Stimulated activated naive CD8-positive, alpha-beta T cell treated with anti-CD3 and anti-CD28 coated beads, Interleukin-15, amount 100 ng/mL, for 72 hours (primary cell): ENCODE measurements at places on chromosomes 5 and 9.

- no peak for DNase-seq
Observed at GRCh38 chr5:66646570-66646969, 50.4 kb downstream of the MAST4 start.

DNA sequence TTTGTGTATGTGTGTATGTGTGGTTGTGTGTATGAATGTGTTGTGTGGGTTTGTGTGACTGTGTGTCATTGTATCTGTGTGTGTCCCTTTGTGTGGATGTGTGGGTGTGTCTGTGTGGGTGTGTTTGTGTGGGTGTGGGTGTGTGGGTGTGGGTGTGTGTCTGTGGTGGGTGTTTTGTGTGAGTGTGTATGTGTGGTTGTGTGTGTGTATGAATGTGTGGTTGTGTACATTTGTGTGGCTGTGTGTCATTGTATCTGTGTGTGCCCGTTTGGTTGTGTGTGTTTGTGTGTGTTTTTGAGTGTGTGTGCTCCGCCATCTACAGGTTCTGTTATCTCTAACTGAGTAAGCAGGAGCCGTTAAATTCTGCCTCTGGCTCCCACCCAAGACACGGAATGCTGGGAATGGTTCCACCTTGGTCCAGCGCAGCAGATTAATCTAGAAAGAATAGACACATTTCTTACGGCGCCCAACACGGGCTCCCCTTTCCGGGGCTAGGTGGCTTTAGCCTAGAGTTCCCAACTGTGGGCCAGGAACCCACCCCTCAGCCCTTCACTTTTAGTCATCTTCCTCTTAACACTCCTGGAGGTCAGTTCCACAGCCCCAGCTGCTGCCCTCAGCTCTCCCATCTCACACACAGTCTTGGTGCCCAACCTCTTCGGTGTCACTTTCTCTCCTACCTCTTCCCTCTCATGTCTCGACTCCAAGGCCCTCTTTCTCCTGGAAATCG is 197.1 kb downstream of the TTLL11 start:
- no peak for DNase-seq

DNA sequence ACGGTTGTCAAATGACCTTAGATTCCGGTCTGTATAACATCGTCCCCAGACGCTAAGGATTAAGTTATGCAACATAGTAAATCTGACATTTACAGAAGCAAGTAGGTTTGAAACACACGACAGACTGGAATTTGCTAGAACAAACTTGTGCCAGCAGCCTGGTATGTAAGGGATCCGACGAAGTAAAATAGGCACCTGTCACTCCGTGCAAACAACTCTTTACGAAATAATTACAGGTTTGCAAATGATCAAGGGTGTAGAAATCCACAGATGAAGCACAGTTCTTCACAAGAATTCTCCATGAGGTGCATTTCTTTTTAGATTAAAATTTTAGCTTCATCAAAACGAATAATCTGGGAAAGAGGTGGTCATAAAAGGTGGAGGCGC is 508 bp downstream of the MOCS2 start:
- DNase-seq = no peak

- no peak for DNase-seq
Observed at GRCh38 chr9:37639841-37640240, 10.9 kb upstream of the FRMPD1 start.

- no peak for DNase-seq
Observed at GRCh38 chr5:156677963-156678362, 172.1 kb upstream of the PPP1R2B start.

- no peak for DNase-seq
Observed at GRCh38 chr5:88485531-88485930, 216.9 kb upstream of the TMEM161B start.

GRCh38 chr5:67152400-67152799 is 44.2 kb downstream of the CD180 start:
- no peak for DNase-seq

GRCh38 chr5:168370831-168371230 is 79.4 kb downstream of the WWC1 start:
- DNase-seq = no peak

DNA sequence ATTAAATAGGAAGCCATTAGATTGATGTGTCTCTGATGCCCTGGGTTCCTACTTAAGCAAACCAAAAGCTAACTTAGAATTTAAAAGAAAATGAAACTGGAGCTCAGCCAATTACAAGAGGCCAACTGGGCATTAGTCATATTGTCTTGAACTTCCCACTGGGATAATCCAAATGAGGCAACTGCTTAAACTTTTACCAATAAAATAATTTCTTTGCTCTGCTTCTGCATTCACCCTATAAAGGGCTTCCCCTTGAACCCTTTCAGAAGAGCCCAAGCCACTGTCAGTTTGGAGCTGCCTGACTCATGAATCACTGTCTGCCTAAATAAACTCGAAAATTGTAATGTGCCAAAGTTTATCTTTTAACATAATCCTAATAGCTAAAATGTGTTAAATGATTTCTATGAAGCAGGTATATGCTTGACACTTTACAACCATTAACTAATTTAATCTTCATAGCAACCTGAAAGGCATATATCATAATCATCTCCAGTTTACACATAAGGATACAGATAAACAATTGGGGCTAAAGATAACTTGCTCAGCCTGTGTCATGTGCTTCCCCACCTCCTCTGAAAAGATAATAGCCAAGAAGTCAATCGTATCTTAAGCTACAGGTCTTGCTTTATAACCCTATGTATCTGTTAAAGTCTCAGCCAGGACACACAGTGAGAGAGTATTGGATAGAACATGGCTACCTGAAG is 11.5 kb downstream of the GPR150 start:
- no peak for DNase-seq

DNA sequence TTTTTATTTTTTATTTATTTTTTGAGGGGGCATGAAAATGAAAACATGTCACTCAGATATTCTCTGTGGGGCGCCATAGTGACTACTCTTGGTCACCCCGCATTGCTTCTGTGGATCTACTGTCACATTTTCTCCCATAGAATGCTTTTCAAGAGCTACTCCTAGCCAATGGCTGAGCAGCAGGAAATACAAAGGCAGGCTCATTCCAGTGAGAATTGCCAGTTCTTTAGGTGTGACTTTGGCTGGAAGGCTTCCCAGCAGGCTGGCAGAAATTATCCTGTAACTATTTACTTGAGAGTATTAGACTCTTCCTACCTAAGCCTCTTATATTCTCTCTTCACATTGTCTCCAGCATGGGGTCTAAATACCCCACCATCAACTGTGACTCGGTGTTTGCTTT is 21.0 kb upstream of the PTPRD start:
- no peak for DNase-seq

- no peak for DNase-seq
Observed at GRCh38 chr5:161027763-161028162, 175.8 kb upstream of the ATP10B start.

DNA sequence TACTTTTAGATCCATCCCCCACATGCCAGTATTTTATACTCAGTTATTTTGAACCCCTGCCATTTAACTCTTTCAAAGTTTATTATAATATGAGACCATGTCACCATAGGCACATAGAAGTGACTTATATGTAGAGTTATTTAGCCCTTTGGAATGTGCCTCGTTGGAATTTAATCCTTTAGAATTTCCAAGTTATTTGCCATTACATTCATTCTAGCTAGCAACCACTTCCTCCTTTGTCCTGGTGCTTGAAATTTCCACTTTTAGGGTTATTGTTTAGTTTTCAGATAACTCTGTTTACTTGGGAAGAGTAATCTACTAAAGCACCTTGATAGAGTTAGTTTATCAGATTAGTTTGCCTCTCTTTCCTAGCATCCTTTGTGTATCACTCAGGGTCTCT is 82.8 kb upstream of the TLE1 start:
- no peak for DNase-seq

GRCh38 chr5:40141418-40141817 is 538.3 kb upstream of the PTGER4 start:
- no peak for DNase-seq

DNA sequence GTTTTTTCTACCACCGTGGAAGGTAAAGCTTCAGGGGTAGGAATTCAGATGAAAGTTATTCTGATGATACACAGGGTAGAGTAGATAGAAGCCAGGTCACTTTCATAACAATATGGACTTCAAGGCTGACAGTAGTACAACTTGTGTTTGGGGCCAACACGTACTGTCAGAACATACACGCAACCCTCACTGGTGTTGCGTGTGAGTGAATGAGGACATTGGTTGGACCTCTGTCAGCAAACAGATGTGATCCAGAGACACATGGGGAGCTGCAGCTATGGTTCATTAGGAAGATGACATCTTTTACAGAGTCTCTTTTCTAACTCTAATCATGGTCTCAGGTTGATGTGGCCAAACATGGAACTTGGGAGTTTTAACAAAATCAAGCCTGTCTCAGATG is 70.1 kb upstream of the MOCS2 start:
- DNase-seq = no peak

GRCh38 chr9:96417661-96418082 is 498 bp downstream of the ZNF367 start:
- peak; percentile 55 for DNase-seq

GRCh38 chr5:105639068-105639467 is 2031.7 kb downstream of the EFNA5 start:
- no peak for DNase-seq

DNA sequence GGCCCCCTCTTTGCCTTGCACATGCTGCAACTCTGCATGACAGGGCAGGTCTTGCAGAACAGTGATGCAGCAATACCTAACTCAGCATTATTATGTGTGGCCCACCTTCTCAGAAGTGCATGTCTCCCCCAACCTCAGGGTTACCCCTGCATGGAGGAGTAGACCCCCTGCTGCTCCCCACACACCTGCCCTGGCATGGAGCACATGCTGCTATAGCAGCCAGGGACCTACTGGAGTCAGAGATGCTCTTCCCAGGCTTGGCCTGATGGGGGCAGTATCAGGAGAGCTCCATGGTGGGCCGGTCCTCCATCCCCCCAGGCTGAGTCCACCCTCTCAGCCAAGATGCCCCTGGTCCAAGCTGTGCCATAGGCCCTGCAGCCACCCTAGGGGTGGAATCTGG is 13.2 kb upstream of the BOD1 start:
- no peak for DNase-seq

GRCh38 chr5:96714450-96714849 is 52.3 kb downstream of the CAST start:
- no peak for DNase-seq

- DNase-seq = no peak
Observed at GRCh38 chr5:161167016-161167767, 315.2 kb upstream of the ATP10B start.

DNA sequence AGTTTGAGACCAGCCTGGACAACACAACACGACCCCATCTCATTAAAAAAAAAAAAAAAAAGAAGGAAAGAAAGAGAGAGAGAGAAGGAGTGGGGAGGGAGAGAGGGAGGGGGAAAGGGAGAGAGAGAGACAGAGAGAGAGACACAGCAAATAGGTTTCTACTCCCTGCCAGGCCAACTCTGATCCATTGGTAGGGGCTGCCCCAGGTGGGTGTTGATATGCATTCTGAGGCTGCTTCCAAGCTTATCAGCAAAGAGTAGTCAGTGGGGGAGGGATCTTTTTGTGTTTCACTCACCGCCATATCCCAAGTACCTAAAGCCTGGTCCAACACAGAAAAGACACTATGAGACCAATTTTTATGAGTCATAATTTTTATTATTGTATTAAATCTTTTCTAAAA is 57.0 kb upstream of the SAP30L start:
- no peak for DNase-seq

DNA sequence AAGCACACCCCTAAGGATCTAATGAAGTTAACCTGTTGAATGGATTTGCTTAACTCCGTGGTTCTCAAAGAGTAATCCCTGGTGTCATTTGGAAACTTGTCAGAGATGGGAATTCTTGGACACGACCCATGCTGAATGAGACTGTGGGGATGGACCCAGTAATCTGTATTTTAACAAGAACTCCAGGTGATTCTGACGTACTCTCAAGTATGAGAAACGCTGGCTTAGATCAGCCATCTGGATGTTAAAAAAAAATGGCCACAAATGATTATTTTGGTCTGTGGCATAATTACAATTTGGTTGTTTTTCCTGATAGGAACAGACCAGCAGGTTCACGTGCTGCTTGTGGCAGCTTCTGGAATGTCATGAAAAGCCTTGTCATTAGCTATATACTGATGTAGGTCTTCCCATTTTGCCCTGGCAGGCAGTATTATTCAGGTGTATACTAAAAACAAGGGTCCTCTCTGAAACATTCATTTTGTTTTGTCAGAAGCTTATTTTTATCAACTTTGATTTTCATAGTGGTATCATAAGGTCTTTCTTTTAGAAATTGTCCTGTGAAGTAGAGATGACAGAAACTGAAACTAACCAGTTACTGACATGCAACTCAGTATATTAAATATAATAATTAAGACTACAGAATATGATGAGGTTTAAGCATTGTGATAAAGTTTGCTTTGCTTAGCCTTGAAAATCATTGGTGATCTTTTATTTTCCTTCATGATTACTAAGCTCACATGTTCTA is 15.4 kb downstream of the CPEB4 start:
- DNase-seq = no peak

GRCh38 chr5:131630208-131630962 is 4.6 kb downstream of the RAPGEF6 start:
- no peak for DNase-seq

- no peak for DNase-seq
Observed at GRCh38 chr9:123739387-123739786, 190.5 kb downstream of the DENND1A start.
